Astrocyte of the hippocampus (primary cell): ENCODE measurements at places on chromosomes 12 and 14.

GRCh38 chr14:32618991-32619390 is 289.9 kb downstream of the AKAP6 start:
- DNase-seq: no peak

DNA sequence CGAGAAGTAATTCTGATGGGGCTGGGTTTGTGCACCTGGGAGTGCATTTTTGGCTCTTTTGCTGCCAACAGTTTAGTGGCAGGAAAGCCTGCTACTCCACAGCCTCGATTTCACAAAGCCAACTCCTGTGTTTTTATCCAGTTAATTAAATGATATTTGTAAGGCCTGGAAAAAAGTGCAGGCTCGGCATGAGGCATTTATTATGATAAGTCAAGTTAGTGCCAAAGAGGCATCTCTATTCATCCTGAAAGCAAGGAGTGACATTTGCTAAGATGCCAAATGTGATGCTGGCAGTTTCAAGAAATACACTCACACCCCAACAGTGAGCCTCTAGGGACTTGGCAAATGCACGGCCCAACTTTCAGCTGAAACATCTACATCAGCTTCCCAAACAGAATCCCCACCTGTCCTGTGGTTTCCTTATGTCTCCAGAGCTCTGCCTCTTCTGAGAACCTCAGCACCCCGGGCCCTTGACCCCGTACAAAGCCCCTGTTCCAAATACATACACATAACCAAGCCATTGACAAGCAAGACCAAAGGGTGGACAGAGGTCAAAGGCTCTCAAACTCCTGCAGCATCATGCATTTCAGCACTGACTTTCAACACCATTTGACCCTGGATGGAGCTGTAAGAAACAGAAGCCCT is 955.1 kb upstream of the TMEM132C start:
- no peak for DNase-seq

DNA sequence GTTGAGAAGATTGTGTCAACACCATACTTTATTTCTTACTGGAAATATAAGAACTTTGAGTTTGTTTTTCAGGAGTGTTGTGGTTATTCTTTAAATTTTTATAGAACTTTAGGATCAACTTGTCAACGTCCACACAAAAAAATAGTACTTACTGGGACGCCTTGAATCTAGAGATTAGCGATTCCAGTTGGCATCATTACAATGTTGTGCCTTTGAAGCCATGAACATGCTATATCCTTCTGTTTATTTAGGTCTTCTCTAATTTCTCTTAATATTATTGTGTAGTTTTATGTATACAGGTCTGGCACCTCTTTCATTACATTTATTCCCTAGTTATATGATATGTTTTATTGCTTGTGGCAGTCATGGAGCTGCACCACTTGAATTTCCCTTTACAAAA is 320.8 kb upstream of the CCDC196 start:
- DNase-seq: no peak

DNA sequence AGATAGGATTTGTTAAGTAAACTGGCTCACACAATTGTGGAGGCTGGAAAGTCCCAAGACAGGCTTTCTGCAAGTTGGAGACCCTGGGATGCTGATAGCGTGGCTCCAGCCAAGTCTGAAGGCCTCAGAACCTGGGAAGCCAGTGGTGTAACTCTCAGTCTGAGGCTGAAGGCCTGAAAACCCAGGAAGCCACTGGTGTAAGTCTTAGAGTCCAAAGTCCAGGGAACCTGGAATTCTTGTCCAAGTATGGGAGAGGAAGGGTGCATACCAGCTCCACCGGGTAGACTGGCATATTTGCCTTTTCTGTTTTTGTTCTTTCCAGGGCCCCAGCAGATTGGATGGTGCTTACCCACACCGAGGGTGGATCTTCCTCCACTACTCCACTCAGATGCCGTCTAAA is 18.1 kb downstream of the GMFB start:
- peak; percentile 3 for DNase-seq

DNA sequence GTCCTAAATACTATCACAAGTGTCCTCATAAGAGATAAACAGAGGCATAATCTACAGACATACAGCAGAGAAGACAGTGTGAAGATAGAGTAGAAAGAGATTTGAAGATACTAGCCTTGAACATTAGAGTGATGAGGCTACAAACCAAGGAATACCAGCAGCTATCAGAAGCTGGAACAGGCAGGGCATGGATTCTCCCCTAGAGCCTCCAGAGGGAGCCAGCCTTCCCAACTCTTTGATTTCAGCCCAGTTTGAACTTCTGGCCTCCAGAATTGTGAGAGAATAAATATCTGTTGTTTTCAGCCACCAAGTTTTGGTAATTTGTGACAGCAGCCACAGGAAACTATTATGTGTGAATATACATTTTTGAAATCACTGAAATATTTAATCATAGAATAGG is 47.2 kb downstream of the CCDC91 start:
- DNase-seq: no peak

DNA sequence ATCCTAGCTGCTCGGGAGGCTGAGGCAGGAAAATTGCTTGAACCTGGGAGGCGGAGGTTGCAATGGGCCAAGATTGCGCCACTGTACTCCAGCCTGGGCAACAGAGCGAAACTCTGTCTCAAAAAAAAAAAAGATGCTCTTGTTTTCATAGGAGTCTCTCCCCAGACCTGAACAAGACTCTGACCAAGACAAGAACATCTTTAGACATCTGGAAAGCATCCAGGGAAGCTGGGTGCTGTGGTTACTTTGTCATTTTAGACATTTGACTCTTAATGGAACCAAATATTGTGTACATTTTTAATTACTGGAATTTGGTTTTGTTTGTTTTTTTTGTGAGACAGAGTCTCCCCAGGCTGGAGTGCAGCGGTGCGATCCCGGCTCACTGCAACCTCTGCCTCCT is 21.1 kb upstream of the ATF1 start:
- no peak for DNase-seq

GRCh38 chr12:48969833-48970701 is 1.5 kb downstream of the WNT10B start:
- peak; percentile 52 for DNase-seq

DNA sequence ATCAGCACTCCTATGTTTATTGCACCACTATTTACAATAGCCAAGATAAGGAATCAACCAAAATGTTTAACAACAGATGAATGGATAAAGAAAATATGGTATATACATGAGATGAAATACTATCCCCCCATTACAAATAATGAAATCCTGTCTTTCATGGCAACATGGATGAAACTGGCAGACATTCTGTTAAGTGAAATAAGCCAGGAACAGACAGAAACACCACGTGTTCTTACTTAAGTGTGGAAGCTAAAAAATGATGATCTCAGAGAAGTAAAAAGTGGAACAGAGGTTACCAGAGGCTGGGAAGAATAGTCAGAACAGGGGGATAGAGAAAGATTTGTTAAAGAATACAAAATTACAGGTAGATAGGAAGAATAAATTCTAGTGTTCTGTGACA is 113.7 kb upstream of the MDM1 start:
- DNase-seq: no peak
